Stimulated activated CD4-positive, alpha-beta T cell treated with anti-CD3 and anti-CD28 coated beads, Interleukin-2, amount 100 ng/mL, for 24 hours (primary cell): ENCODE measurements at places on chromosomes 13 and 19.

- no peak for DNase-seq
Measured at GRCh38 chr13:54373211-54373610, 1344.6 kb downstream of the OLFM4 start.

DNA sequence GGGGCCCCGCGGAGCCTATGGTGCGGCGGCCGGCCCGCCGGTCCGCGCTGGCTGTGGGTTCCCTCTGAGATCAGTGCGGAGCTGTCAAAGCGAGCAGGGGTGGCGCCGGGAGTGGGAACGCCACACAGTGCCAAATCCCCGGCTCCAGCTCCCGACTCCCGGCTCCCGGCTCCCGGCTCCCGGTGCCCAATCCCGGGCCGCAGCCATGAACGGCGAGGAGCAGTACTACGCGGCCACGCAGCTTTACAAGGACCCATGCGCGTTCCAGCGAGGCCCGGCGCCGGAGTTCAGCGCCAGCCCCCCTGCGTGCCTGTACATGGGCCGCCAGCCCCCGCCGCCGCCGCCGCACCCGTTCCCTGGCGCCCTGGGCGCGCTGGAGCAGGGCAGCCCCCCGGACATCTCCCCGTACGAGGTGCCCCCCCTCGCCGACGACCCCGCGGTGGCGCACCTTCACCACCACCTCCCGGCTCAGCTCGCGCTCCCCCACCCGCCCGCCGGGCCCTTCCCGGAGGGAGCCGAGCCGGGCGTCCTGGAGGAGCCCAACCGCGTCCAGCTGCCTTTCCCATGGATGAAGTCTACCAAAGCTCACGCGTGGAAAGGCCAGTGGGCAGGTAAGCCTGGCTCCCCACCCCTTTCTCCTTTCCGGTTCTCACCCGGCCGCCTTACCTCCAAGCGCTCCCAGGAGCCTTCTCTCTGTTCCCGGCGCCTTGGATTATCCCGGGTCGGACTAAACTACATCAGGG, at the start of gene PDX1:
Gene PDX1 (plus strand): TSS at position 67 of the 743 bp plus-strand sequence. CDS start 139 bp downstream, at position 206.
- DNase-seq, result peak; percentile 60

DNA sequence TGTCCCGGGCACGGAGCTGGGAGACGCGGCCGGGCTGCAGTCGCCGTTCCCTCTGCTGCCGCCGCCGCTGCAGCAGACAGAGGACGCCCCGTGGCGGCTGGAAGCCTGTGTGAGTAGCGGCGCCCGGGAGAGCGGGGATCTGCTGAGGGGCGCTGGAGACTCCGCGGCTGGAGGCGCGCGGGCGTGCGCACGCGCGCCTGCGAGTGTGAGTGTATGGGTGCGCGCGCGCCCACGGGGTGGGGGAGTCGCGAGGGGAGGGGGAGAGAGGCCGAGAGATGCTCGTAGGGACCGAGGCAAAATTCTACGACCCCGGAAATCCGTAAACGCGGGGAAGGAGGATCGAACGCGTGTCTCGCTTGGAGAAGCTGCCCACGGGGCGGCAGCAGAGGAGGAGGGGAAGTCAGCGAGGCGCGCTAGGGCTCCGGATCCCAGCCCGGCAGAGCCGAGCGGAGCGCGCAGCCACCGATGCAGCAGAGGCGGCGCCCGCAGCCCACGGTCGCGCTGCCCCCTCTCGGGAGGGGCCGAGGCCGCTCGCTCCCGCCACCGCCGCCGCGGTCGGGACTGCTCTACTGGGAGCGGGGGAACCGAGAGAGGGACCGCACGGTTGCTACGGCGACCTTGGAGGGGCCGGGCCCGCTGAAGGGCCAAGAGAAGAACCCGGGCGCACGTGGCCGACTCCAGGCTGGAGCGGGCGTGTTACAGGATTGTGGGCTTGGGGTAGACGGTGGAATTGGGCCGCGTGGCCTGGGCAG, at the start of gene ENOX1:
Gene ENOX1 (minus strand): TSS at position 207 of the 752 bp plus-strand sequence.
- DNase-seq, result peak; percentile 26

- DNase-seq, result no peak
Measured at GRCh38 chr19:17475541-17476115, 5.3 kb downstream of the SLC27A1 start.

DNA sequence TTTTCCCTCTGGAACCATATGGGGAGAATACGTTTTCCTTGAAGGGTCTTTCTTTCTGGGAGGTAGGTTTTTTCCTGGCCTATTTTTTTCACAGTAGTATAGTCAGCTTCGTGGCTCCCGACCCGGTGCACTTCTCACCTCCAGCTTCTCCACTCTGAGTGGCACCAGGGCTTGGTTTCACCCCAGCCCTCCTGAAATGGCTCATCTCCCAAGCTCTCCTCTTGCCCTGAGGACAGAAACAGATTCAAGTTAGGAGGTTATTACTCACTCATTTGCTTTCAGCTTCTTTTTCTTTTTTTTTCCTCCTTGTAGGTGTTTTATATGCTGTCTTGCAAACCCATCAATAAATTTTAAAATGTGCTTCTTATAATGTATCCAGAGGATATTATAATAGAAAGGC, 199.3 kb downstream of the RFC3 start:
- no peak for DNase-seq

DNA sequence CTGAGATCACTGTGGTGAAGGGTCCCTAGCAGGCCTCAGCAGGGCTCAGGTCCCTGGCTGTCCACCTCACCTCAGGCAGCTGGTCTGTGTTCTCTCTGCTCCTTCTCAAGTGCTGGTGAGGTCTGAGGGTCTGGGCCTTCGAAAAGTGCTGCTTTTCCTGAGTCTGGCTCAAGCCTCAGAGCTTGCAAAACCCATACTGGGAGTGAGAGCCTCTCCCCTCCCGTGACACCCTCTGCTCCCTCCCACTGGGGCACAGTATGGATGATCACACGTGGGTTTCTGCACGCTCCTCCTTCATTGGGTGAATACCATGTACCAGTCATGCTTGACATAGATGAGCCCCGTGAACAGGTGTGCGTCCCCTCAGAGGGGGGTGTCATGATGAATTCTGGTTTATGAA, 73.3 kb upstream of the WASF3 start:
- DNase-seq, result no peak

GRCh38 chr13:33258808-33259193, 26.8 kb downstream of the STARD13 start:
- DNase-seq, result no peak

GRCh38 chr13:98651744-98652143, 74.8 kb upstream of the STK24 start:
- DNase-seq, result no peak
